Midbrain (tissue), 1 donor: ENCODE measurements at places on chromosomes 7 and 10.

DNA sequence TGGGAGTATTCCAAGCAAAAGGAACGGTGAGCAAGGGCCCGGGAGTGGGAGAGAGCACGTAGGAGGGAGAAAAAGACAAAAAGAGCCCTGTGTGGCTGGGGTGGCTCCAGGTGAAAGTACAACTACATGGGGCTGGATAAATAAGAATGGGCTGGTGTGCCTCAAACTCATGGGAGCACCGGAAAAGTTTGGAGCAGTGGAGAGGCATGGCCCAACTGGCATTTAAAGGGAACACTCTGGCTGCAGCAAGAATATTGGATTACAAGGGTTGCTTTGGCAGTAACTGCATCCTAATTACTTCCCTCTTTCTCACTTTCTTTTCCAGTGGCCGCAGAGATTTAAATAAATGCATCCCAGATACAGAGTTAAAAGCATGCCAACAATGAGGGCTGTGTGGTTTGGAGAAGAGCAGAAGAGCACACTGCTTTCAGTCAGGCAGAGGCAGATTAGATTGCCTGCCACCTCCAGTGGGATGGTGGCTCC is 39.1 kb upstream of the HERPUD2 start:
- no peak for DNase-seq

DNA sequence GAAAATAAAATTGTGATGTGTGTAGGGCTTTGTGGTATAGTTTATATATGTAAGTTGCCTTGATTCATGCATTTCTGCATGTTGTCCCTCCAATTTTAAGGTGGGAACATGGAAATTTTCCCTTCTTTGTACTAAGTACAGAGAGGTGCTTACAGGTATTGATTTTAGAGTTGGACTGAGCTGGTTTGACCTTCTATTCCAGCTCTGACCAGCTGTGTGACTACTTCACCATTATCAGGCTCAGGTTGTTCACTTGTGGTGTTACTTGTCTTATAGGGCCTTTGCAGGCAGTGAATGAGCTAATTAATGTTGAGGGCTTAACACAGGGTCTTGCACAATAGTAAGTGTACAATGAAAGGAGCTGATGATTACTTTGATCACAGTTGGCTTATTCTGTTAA is 16.3 kb downstream of the ZNF804B start:
- DNase-seq, result no peak

GRCh38 chr7:25090374-25090773 is 34.7 kb downstream of the CYCS start:
- DNase-seq, result no peak

DNA sequence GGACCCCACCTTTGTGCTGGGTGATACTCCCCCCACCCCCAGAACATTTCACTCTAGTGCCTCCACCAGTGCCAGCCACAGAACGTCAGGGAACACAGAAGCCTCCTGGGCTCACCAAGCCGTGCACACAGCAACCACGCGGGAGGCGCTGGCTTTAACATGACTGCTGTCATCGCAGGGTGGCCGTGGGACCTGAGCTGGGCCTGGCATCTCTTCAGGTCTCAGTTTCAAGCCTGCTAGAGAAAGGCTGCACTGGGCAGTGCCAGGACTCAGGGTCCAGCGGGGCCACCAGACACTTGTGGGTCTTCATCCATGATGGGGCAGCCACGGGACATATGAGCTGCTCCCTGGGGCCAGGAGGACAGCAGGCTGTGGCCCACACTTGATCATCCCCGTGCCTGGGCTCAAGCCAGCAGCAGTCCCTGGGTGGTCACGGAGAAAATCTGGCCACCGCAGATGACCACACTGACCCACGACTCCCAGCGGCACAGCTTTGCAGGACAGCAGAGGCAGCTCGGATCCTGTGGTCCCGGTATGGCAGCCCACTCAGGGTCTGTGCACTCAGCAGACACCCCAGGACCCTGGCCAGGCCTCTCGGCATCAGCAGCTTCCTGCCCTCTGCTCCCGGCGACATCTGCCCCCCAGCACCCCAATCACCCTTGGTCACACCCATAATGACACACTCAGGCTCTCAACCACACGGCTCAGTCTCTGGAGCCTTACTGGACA is 44.2 kb downstream of the CAMK2B start:
- DNase-seq, result no peak

DNA sequence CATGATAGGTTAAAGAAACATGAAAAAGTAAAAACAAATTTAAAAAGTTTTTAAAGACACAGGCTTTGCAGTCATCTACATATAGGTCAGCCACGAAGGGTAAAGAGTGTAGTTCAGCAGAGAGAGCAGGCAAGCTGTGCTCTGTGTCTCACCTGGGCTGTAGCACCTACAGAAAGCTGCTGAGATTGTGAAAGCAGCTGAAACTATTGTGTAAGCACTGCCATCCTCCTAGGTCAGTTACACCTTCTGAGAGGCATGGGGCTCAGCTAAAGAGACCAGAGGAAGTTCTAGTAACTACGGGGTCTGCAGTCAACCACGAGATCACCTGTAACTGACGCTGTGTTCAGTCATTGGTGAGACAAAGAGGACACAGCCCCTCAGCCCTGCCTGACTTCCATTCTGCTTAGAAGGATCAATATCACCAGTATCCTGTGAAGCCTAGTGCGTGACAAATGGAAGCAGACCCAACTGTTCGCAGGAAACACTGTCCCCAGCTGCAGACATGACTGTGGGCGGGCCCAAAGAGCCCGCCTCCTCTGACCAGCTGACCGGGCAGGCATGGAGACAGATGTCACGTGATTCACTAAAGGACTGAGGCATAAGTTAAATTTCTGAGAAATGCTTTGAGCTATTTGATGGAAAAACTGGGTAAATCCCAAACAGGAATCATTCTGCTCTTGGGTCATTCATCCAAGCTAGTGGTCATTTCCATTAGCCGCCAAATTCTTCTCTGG is 87.9 kb downstream of the EBF3 start:
- no peak for DNase-seq
